CD4-positive, alpha-beta T cell treated with Interleukin-2 at 100 ng/mL for 4 hours (primary cell): ENCODE measurements at places on chromosomes 4 and X.

GRCh38 chr4:20983763-20984575 lies 283.7 kb downstream of the PACRGL start:
- no peak for DNase-seq

- DNase-seq, result no peak
Measured at GRCh38 chr4:97216046-97216445, 927.2 kb downstream of the STPG2 start.

DNA sequence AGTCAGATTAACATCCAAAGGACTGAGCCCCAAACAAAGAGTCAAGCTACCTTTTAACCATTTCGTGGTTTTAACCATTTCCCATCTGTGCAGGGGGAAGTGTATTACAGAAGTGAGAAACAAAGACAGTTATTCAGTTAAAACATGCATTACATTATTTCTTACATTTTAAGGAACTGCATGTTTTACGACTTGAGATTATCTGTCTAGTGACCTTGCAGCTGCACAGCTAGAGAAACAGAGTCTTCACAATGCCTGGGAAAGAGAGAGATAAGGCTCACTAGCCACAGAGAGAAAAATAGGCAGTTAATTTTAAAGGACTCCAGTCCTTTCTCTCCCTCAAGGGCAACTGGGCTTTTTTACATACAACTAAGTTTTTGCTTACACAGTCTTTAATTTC lies 48.7 kb upstream of the KLHL4 start:
- DNase-seq, result no peak

DNA sequence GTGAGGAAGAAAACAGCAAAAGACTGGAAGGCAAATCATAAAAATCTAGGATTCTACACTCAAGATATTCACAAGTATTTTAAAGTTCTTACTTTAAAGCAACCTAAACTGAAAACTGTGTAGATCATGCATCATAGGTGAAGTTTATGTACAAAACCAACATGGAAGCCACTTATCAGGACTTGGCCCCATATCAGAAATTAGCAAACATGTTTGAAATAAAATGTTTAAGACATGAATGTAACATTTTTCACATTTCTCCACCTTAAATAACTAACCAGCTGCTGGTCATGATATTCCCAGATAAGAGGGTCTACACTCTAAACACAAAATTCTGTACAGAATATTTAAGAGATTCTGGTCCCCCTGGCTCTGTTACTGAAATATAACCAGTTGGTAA lies 38.5 kb downstream of the APBB2 start:
- DNase-seq, result no peak

DNA sequence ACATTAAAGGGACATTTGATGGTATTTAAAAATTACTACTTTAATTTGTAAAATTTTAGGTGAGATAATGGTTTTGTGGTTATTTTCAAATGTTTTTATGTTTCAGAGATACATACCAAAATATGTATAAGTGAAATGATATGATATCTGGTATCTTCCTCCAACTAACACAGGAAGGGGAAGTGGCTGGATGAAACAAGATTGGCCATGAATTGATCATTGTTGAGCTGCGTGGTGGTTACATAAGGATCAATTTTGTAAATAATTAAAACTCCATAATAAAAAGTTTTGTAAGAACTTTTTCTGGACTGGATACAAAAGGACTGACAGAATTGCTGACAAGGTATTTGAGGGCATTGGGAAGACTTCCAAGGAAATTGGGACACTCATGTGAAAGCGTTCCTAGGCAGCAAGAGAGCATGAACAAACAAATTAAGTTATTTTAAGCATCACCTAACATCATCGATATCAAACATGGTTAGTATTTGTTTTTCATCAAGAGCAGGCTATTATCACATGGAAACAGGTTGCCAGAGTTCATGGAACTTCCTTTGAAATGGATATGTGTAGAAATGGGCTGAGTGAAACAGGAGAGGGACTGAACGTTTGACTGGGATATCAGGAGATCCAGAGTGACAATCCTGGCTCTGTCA lies 4.4 kb upstream of the PGM2 start:
- DNase-seq, result no peak

DNA sequence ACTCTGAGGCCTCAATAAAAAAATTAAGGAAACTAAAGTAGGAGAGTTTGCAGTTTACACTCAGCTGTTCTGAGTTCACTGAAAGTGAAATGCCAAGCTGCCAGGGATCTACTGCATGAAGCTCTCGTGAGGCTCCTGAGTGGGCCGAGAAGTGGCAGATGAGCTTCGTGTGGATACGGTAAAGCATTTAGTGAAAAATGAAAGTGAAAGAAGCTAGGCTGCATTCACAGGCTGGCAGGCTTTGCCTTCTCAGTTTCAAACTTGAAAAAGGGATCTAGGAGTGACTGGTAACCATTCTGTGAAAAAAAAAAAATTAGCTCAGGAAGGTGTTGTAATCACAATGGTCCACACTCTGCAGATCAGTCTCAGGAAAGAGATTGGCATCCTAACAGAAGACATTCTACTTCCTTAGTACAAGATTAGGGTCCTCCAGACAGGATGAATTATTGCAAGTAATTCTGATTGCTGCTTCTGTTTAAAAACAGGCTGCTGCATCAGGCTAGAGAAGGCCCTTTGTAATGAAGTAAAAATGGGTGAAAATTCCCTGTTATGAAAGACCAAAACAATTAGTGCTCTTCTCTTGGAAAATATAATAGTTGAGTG lies 679.9 kb downstream of the RPA4 start:
- DNase-seq, result peak; percentile 45

DNA sequence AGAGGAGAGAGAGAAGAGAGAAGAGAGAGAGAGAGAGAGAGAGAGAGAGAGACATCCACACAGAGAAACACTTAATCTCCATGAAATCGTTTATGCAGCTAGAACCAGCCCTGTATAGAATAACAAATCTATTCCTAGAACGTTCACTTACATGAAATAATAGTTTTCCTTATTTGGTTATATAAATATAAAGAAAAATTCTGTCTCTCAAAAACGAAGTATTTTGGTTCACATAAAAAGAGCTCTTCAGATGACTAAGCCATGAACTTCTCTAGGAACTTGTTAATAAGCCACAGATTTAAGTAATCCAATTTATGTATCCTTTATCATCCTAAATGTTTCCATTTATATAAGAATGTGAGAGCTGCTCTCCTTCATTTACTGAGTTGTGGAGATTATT lies 1315.1 kb upstream of the PCDH7 start:
- no peak for DNase-seq

DNA sequence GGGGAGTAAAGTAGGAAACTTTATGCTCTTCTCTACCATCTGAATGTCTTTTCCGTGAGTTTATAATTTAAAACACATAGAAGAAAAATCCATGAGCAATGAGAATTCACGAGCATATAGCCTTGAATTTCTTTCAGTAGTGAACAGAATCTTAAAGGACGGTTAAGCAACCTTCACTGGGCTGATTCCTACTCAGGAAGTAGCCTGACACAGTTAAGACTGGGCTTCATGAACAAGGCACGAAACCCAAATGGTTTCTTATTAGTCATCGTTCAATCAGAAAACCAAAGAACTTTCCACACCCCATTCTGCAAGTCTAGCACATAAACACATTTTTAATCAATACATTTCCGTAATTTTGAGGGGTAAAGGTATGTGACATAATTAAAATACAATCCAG lies 95.8 kb downstream of the SH3KBP1 start:
- peak; percentile 57 for DNase-seq

- no peak for DNase-seq
Measured at GRCh38 chrX:15882704-15883539, 28.3 kb upstream of the AP1S2 start.

- no peak for DNase-seq
Measured at GRCh38 chr4:24527371-24527770, 57.0 kb downstream of the DHX15 start.

DNA sequence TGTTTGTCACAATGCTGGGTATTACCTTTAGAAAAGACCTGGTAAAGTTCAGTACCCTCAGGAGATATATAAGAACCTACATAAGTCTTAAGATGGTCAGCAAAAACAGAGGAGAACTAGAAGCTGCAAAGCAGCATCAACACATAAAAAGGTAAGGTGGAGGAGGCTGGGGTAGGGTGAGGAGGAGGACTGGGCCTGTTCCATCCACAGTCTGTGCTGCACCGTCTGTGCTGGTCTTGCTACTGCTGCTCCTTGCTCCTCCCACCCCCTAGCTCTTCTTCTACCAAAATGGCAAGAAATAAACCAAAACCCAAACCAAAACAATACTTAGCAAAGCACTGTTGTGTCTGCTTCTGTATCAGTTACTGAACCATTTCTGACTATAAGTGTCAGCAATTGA lies 102.2 kb downstream of the CDS1 start:
- no peak for DNase-seq

GRCh38 chrX:17803449-17803848 lies 57.6 kb downstream of the RAI2 start:
- no peak for DNase-seq

DNA sequence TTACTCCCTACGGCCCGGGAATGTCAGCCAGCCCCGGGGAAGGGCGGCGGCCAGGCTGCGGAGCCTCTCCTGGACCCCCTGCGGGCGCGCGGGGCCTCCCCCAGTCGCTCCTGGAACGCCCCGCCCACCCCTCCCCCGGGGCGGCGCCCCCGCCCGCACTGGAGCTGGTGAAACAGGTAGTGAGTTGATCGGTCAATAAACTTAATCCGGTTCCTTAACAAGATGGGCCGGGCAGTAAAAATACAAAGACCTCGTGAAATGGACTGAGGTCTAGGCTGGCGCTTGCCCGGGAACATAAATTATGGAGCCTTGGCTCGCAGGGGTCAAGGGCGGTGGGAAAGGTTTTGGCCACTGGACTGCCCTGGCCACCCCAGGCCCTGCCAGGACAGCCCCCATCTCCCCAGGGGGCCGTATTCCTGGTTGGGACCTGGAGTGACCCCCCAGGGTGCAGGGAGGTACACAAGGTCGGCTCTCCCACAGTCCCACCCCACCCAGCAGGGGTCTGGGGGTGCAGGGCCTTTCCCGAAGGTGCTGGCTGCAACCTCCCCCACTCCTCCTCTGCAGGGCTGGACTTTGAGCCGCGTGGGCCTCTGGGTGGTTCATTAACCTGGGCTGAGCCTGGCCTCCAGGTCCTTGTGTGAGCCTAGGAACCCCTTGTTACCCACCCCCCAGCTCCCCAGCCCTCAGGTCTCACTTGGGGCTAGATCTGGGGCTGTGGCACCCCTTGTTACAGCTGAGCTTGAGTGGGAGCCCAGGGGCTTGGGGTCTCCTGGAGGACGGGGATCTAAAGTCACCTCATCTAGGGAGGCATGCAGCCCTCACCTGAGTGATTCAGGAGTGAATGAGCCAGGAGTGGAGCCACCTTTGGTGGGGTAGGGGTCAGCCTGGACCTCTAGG lies 2.5 kb downstream of the FGFR3 start:
- no peak for DNase-seq

DNA sequence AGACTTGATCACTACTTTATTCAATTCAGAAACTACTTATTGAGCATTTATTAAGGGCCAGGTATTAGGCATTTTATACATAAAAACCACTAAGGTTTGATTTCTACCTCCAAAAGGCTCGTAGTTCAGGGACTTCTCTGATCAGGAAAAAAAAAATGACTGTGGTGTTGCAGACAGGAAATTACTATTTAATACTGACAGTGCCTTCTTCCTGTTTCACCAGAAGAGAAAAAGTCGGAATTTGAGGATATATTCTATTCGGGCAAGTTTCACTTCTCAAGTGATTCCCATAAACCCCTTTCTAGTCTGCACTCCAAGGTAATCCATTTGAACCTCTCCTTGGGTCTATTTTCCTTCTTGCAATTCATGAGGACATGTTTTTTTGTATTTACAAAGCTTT lies 15.3 kb upstream of the TASL start:
- DNase-seq, result no peak

- DNase-seq, result no peak
Measured at GRCh38 chr4:11293866-11294265, 134.8 kb downstream of the HS3ST1 start.

- no peak for DNase-seq
Measured at GRCh38 chr4:1491328-1492141, 85.3 kb upstream of the NKX1-1 start.

DNA sequence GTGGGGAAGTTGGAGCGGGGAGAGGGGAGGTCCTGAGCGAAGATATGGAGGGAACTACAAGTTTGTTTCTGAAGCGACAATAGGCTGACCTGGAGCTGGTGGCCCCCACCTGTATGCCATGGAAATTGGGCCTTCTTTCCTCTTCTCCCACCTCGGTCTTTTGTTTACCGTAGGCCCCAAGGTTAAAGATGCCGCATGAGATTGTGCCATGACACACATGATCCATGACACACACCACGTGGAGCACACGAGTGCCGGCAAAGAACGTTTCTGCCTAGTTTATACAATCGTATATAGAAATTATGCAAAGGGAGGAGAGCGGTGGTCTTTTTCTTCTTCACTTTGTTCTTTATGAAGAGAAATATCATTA lies 408 bp downstream of the TMEM33 start:
- DNase-seq, result peak; percentile 9

- no peak for DNase-seq
Measured at GRCh38 chrX:44439242-44439794, 95.8 kb upstream of the EFHC2 start.

DNA sequence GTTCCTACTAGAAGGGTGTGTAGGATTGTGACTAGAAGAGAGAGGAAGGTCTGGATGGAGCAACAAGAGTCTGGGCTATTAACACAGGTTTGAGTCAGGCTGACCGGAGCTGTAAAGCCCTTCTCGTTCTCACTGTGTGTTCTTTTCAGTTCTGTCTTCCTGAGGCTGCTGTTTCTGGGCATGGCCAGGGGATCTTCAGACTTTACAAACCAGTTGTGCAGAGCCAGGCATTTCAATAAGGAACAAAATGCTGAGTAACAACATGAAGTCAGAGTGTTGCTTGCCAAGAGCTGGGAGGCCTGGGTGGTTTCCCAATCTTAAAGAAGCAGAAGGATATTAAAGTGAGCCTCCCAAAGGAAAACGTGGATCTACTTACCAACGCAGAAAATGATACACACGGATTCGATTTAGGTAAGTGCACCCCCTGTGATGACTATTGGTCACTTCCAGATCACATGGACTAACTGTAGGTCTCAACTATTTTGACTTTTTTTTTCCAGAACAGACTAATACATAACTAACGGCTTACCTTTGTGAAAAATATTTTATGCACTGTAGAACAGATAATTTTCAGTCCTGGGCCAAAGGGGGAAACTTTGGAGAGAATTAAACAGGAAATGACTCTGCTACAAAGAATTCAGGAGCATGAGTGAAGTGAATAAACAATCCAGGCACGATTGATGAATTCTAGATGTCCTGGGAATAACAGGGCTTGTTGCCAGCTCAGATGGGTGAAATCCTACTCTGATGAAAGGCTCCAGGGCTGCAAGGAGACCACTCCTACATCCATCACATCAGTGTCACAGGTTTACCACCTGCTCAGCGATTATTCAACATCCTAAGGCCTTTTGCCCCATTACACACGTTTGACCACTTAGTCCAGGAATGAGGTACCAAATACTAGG lies 94.5 kb downstream of the ANXA3 start:
- DNase-seq, result no peak

DNA sequence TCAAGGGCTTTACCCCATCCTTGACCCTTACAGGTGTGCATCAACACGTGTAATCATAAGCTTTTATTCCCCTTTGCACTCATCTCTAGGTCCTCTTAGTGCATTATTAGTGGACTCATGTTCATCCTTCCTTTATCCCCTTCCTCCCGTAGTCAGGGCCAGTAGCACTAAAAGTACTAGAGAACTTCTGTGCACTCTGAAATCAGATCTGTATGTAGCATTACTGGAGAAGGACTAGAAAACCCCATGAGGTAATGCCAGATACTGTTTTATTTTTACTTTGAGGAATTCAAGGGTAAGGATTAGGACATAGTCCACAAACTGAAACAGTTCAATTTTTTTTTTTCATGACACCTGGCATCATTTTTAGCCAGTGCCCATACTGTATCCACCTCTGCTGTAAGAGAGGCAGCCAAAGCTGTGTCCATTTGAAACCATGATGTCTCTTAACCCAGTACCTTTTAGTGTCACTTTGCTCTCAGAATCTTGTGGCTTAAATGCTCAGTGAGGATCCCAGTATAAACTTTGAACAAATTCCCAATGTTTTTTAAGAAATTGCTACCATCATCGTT lies 134.7 kb downstream of the FNIP2 start:
- DNase-seq, result no peak
